ENCODE measurements at places on chromosomes 2 and 18.

- no peak for DNase-seq
These were observed 117.4 kb downstream of the SPTBN1 start for GRCh38 chr2:54573537-54573919.

- DNase-seq, result no peak
These were observed 223.5 kb downstream of the HDAC4 start for GRCh38 chr2:239177325-239177724.

GRCh38 chr2:217331523-217332416 lies 471.9 kb upstream of the TNP1 start:
- DNase-seq, result no peak

DNA sequence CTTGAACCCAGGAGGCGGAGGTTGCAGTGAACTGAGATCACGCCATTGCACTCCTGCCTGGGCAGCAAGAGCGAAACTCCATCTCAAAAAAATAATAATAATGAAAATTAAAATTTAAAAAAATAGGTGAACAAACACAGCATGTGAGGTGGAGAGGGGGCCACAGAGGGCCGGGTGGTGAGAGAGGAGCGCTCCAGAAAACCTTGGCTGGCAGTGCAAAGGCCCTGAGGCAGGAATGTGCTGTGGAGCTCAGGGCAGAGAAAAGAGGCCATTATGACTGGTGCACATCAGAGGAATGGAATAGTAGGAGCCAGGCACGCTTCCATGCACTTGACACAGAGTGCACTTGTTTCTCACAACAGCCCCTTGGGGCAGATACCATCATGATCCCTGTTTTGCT lies 21.6 kb upstream of the SCLY start:
- DNase-seq, result no peak

DNA sequence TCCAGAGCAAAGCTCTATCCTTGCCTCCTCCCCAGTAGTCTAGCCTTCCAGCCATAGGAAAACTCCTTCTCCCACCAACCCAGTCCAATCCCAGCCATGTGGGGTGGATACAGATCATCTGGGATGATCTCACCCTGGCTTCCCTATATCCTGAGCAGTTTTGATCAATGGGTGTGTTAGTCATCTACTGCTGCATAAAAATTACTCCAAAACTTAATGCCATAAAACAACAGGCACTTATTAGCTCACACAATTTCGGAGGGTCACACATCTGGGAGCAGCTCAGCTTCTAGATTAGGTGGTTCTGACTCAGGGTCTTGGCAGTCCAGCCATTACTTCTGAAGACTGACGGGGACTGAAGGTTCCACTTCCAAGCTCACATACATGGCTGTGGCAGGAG lies 190.4 kb downstream of the SPP2 start:
- no peak for DNase-seq

GRCh38 chr2:88126772-88127637 lies 857 bp downstream of the FABP1 start:
- no peak for DNase-seq

DNA sequence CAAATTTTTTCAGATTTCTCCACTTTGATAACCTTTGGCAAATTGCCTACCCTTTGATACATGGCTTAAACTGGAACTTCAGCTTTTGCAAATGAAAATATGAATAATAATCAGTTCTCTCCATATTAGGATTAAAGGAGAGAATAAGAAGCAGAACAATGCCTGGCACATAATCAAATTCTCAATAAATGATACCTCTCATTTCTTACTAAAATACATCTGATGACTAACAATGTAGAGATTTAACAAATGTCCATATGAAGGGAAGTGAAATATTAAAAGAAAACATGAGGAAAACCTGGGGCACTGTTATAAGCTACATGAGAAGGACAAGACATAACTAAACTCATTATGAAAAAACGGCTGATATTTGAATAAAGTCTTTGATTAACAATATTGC lies 1103.6 kb downstream of the LRP1B start:
- DNase-seq, result no peak

- DNase-seq, result no peak
These were observed 1.7 kb downstream of the HNRNPLL start for GRCh38 chr2:38600921-38601455.

DNA sequence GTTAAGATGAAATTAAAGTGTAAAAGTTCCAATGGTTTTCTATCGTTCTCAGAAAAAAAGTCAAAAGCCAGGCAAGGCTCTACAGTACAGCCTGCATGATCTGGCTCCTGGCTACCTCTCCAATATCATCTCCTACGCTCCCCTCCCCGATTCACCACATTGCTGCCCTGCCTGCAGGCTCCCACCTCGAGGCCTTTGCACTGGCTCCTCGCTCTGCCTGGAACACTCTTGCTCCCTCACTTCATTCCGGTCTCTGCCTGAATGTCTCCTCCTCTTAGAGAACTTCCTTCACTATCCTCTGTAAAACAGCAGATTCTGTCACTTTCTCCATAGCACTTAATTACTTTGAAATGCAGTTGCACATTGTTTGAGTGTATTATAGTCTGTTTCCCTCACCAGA lies 72.5 kb downstream of the KLF7 start:
- DNase-seq, result no peak

- DNase-seq, result no peak
These were observed 40.5 kb downstream of the UPP2 start for GRCh38 chr2:158142165-158142564.

- DNase-seq, result no peak
These were observed 573.8 kb downstream of the TSN start for GRCh38 chr2:122329278-122329677.

- no peak for DNase-seq
These were observed 134.2 kb upstream of the RND3 start for GRCh38 chr2:150621526-150622213.

- no peak for DNase-seq
These were observed 18.1 kb upstream of the PKDCC start for GRCh38 chr2:42029639-42030199.

DNA sequence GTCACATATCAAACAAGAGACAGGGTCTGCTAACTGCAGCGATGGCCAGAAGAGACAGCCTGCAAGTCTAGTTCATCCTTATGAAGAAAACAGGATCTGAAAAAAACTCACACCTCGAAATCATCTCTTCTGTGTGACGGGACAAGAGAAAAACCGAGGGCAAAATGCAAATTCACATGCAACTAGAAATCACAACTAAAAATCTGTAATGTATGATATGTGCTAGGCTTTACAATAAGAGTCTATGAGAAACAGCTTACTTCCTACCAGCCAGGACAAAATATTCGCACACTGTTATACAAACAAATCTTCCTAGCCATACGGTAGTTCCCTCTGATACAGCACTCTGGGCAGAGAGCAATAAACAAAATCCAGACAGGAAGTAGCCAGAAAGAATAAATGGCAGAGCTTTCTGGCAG lies 48.8 kb downstream of the ANKRD44 start:
- DNase-seq, result no peak

DNA sequence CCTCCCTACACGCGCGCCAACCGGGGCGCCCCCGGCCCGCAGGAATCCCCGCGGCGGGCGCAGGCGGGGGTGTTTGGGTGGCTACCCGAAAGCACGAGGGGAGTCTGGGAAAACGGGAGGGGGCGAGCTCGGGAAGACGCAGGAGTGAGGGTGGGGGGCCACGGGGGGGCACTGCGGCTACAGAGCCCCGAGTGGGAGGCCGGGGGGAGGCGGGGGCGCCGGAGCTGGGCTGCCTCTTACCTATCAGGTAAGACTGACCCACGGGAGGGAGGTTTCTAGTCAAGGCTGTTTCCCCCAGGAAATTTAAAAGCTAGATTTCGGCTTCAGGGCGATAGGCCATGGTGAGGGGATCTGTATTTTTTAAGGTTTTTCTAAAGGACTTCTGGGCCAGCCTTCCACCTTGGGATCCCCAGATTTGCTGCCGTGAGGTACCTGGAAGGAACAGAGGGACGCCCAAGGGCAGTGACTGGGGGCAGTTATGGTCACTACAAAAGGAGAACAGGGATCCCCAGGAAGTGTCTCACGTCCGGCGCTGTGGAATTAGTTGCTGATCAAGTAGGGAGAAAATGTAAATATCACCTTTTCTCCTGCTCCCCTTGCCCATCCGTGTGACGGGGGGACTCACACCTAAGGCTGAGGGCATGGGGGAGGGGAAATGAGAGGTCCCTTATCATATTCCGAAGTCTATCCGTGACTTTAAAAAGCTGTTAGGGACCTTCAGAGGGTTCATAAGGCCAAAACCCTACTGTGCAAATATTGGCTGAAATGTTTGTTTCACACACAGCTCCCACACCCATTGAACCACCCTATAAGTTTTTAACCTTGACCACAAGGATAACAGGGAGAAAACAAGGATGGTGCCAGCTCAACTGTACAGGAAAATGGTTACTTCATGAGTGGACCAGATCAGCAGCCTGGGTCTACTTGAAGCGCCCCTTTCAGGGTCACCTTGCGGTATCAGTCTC lies 638 bp upstream of the IRS1 start:
- no peak for DNase-seq

GRCh38 chr2:9394816-9395215 lies 28.5 kb downstream of the ITGB1BP1 start:
- no peak for DNase-seq

DNA sequence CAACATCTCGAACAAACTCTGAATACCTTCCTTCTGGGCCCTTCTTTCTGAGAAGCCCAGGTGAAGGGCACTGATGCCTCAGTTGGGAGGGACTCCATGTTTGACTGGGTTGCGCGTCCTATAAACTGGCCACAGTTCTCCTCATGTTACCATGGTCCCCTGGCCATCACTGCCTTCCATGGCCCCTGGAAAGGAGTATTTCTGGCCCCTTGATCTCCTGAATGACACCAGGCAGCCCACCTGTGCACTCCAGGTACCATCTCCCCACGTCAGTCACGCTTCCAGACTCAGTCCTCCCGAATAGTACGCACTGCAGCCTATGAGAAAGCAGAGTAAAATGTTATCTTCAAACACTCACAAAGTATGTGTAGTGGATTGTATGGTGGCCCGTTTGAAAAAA lies 73.9 kb downstream of the ACKR3 start:
- no peak for DNase-seq

GRCh38 chr2:25926984-25927756 lies 48.9 kb upstream of the ASXL2 start:
- DNase-seq, result no peak

- DNase-seq, result no peak
These were observed 65.4 kb upstream of the ACAA2 start for GRCh38 chr18:49878567-49879270.

DNA sequence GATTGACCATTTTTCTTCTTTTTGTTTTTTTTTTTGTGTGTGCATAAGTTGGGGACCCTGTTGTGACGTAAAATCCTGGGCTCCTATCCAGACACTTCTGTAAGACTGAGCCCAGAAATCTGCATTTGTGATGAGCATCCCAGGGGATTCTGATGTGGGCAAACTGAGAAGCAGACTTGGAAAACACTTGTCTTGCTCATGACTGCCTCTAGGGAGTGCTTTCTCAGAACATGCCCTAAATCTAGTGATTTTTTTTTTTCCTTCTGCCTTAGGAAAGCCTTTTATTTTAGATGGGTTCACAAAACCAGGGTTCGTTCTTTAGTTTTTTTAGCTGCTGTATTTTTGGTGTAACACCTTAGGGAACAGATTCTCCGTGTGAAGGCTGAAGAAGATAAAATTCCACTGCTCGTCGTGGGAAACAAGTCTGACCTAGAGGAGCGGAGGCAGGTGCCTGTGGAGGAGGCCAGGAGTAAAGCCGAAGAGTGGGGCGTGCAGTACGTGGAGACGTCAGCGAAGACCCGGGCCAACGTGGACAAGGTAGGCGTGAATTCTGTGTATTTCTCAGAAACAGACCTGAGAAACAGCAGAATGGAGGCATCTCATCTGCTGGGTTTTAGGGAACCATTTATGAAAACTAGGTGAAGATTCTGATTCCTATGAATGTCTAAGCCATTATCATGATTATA lies 36.7 kb downstream of the RALB start:
- DNase-seq, result no peak

- no peak for DNase-seq
These were observed 180.9 kb downstream of the PDE1A start for GRCh38 chr2:182245963-182246362.

- DNase-seq, result no peak
These were observed 251.8 kb upstream of the SMIM21 start for GRCh38 chr18:75679331-75679730.

DNA sequence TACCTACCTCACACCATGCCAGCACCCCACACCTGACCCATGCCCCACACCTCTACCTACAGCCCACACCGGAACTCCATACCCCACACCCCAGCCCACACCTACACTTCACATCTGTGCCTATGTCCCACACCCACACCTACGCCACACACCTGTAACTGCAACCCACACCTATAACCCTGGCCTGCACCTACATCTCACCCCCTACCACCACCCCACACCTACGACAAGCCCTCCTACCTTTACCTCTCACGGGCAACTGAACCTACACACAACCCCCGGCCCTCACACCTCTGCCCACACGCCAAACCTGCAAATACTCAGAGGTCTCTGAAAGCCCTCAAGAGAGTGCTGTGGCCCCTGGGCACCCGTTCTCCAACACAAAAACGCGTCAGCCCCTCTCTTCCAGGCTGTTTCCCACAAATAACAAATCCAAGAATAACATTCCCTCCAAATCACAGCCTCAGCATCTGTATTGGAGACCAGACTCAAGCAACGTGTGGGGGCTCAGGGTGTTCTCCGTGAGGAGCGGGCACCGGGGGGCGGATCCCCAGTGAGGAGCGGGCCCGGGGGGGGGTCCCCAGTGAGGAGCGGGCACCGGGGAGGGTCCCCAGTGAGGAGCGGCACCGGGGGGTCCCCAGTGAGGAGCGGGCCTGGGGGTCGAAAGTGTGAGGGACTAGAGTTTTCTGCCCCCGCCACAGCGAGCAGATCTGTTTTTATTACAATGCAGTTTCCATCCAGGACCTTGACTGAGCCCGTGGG lies 33.4 kb downstream of the SLC66A2 start:
- DNase-seq, result no peak

DNA sequence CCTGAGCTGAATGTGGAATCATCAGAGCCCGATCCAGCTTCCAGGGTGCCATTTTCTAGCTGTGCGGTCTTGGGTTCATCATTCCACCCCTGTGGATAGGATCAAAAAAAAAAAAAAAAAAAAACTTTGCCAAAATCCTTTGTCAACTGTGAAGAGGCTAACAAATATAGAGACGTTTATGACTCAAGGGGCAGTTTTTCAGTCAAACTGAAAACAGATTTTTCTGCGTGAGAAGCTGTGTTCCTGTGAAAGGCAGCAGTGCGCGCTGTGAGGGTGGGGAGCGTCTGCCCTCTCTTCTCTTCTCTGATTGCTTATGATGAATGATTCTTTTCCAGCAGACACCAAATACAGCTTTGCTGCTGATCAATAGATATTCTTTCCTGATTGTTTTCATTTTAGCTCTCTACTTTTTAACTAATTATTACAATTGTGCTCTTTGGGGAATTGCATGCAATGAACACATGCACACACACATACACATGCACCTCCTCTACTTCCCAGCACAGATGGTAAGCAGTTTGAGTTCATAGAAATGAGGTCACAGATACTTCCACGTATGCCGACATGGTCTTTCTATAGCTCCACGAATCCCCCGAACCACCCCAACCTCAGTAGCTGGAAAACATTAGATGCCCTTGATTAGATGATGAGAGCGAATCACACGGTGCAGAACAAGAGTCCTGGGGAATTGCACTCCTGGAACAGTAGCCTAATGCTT lies 175.4 kb downstream of the NRP2 start:
- no peak for DNase-seq
